Activated CD4-positive, alpha-beta memory T cell treated with anti-CD3 and anti-CD28 coated beads, Interleukin-2, amount 10 ng/mL, durations not matched to agents 7 days and 5 days (primary cell): ENCODE measurements at places on chromosomes 2 and 18.

DNA sequence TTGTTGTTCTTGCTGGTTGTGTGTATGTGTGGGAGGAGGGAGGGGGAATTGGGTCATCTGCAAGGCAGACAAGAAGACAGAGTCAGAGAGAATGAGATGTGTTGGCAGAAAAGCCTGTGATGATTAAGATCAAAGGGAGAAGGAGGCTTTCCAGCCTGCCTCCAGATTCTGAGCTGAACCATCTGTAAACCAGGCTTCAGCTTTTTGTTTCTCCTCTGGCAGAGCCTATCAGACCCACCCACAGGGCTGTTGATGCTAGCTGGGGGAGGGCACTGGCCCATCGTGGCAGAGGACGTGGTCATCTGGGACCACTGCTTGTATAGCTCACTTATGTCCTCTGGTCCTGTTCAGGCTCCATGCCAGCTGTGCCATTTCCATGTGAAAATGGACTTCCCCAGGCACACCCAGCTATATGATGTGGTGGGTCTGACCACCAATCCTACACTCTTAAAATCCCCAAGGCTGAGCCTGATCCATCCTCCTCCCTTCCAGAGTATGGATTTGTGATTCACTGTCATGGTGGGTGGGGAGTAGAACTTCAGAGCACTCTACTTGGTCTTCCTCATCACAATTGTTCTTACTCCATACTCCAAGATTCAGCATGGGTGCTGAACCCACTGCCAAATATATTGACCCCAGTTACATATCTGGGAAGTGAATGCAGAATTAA, 27.8 kb upstream of the COL6A3 start:
- DNase-seq = no peak

DNA sequence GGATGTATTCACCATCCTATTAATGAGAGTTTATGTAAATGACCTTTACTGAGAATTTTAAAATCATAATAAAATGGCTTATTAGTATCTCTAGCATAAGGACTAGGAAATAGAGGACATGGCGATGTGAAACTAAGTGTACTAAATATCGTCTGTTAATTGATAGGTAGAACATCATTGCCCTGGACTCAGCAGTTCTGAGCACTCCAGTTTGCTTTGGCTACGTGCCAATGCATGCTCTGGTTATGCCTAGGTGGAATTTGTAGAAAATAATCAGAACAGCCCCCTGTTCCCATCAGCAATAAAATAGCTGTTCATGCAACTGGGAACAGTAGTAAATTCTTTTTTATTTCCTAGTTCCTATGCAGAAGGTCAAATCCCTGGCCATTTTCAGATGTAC, 247.8 kb downstream of the DOK6 start:
- DNase-seq = no peak

DNA sequence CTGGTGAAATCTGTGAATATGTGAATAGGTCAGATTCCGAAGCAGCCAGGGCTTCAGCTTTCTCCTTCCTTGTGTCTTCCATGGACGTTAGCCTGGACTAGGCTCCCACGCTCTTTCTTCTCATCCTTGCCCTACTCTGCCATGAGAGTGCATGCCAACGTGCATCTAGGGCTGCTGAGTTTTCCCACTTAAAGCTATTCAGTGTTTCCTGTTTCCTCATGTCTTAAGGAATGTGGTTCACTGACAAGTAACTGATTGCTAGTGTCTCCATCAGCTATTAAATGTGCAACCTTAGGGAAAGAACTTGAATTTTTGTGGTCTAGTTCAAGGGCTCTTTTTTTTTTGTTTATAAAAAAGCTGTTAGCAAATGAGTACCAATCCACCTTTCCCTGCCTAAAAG, 642.3 kb upstream of the LINC00305 start:
- no peak for DNase-seq

GRCh38 chr2:70995426-70995729, 705 bp upstream of the TEX261 start:
- peak; percentile 66 for DNase-seq

DNA sequence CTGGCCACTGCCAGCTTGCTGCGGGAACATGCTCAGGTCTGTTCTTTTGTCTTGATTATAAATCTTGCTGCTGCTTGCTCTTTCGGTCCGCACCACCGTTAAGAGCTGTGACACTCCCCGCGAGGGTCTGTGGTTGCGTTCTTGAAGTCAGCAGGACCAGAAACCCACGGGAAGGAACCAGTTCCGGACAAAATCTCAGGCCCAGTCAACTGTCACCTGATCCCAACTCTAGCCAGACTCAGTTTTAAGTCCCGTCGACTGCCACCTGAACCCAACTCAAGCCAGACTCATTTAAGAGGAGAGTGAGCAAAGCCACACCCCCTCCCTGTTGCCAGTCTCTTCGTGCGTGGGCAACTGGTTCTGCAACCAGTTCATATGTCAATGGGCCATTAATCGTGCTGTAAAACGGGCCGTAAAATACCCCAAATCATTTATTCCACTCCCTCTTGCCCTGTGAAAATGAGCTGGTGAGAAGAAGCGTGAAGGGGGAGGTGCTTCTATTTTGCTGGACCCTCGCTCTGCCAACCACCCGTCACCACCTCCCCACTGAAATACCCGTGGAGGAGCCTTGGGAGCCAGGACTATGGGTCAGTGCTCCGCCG, 224.3 kb downstream of the NDUFA10 start:
- DNase-seq = peak; percentile 3

- DNase-seq = no peak
These were observed 19.2 kb downstream of the PRELID3A start for GRCh38 chr18:12426924-12427323.

DNA sequence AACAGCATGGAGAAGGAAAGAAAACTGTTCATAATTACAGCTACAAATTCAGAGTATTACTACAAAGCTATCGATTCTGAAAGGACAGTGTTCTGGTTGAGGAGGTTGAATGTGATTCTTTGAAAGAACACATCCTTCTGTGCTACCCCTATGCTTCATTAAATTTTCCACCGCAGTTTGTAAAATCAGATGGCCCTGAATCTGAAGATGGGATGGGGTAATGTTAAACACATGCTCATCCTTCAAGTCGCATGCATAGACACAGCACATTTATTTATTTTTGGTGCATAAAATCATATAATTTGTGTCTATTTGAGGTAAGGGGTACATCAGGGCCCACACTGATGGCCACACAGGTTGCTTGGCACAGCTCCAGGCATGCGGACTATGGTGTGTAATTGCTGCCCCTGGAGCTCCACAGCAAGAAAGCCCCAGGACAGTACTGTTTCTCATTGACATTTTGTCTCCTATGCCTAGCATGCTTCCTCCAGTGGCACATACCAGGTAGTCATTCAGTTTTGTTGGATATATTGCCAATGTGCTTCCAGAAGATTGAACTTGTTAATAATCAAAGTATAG, 238.8 kb upstream of the TANK start:
- no peak for DNase-seq

DNA sequence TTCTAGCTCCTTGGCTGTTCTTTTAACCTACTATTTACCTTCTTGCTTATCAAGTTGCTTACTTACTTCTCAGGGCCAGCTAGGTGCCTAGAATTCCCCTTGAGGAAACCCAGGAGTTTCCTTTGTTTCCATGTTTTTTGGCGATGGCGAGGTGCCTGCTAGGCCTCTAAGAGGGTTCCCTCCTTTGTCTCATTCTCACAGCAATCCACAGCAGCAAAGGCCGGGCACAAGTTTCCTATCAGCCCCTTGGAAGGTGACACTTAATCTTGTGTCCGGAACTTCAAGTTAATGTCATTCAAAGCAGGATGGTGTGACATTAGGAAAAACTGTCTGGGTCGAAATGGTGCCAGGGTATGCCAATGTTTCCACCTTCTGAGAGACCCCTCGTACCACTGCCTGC, 101.9 kb upstream of the EPC2 start:
- no peak for DNase-seq

DNA sequence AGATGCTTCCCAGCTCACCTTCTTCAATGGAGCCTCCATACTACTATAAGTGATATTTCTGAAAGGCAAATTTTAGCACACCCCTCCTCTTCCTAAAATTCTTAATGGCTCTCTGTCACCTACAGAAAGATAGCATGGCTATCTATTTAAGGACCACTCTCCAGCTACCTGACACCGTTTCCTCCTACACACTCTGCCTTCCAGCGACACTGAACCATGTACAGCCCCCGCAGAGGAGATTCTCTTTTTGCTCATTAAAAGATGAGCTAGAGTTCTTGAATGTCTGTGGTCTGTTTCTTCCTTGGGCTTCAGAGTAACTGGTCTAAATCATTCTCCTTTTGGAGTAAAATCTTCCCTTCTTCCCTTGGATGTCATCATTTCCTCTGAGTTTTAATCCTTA, 38.4 kb upstream of the GAREM1 start:
- DNase-seq = no peak

- no peak for DNase-seq
These were observed 14.8 kb upstream of the COLEC12 start for GRCh38 chr18:515156-515815.

DNA sequence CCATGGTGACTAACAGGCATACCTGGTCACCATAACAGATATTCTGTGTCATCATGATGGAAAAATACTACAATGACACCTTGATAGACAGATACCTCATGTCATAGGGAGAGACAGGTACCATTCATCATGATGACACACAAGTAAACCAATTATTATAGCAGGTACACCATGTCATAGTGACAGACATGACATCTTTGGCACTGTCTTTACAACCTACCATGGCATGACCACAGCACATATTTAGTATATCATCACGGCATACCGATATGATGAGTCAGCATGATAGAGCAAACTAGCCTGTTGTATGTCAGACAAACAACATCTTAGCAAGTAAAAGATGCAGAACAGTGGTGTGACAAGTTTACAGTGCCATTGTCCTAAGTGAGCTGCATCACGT, 101.3 kb upstream of the KLHL29 start:
- DNase-seq = no peak

GRCh38 chr2:158142568-158143332, 41.1 kb downstream of the UPP2 start:
- no peak for DNase-seq

DNA sequence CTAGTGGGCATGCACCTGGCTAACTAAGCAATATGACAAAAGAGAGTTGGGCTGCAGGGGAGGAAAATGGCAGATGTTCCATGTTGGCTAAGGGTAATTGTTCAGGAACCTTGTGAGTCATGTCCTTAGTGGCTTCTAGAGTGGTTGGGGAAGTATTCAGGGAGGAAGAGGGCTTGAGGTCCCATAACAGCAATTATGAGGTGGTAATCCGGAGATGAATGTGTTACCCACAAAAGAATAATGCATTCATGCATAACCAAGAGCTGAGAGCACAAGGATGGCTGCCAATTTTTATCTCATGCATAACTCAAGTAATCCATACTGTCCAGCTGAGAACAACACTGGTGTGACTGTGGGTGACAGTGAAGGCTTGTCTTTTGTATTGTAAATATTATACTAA, 42.9 kb downstream of the TMEFF2 start:
- no peak for DNase-seq

- DNase-seq = peak; percentile 74
These were observed at the start of gene FKBP1B for GRCh38 chr2:24049485-24050021. FKBP1B (plus strand) TSS chr2:24049741; CDS start chr2:24049850, 109 bp downstream.

DNA sequence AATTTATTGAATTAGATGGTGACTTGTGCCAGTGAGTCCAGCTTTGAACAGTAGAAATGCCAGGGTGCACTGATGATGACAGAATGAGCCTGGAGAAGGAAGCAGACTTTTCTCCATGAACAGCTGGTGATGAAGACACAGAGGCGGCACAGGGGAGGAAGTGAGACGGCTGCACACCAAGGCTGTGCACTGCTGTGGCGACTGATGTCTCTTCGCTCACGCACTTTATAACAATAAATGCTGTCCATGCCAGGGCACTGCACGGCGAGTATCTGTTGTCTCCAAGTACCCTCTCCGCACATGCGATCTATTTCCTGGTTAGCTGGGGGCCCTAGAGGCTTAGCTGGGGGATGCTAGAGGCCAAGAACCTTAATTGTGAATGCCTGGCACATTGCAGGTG, 175.2 kb downstream of the TMEM200C start:
- DNase-seq = no peak

- DNase-seq = no peak
These were observed 30.2 kb upstream of the IL1R2 start for GRCh38 chr2:101961338-101962191.

GRCh38 chr2:26758790-26759321, 5.2 kb upstream of the SLC35F6 start:
- DNase-seq = no peak

DNA sequence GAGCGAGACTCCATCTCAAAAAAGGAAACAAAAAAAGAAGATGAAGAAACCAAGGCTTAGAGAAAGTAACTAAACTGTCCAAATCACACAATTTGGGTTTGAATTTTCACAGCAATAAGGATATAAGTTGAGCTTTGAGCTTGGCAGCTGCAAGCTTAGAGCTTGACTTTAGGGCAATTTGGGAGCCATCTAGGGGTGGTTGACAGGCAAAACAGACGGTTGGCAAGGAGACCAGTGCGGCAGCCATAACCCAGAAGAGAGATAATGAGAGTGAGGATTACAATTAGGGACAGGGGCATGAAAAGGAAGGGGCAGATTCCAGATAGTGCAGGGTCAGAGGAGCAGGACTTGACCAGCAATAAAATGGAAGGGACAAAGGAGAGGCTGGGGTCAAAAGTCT, 382.2 kb upstream of the HNRNPA3 start:
- DNase-seq = no peak

DNA sequence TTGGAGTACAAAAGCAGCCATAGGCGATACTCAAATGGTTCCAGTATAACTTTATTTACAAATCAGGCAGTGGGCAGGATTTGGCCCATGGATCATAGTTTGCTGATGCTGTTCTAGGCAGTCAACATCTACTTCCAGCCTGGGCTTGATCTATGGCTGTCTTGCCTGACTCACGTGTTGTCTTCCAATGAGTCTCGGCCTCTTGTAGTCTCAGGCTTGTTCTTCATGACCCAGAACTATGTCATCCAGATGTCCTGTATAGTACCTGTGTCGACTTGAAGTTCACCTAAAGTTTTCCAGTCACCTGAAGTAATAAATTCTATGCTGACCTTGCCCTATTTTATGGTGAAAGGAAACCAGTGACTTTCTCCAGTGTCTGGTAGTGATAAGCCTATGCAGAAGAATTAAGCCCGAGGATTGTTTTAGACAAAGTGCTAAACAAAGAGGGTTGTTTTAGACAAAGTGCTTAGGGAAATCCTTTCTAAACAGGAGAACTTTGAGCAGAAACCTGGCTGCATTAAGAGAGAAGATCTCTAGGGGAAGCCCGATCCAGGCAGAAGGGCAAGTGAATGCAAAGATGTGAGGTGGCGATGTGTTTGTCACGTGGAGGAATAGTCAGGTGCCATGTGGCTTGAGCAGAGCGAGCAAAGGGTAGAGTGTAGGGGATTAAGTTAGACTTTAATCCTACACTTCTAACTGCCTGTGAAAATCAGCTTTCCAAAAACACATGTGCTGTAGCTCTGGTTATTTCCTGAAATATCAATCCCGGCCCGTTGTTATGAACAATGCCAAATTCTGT, 8.5 kb upstream of the THNSL2 start:
- DNase-seq = no peak

GRCh38 chr2:96528700-96529375, 7.7 kb upstream of the ARID5A start:
- DNase-seq = no peak

DNA sequence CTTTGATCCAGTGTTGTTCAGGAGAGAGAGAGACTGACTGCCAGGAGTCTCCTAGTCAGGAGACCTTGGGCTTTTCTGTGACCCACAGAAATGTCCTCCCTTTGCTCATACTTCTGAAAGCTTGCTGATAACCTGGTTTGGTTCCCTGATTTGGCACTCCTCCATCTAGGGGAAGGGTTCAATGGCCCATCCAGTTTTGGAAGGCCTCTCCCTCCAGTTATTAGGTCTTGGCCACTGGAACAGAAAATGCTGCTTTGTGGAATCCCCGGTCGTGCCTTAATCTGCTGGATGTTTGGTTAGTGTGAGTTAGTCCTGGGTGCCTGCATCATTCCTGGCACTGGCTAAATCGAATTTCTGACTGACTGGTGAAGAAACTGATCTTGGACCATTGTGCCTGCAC, 35.7 kb downstream of the KDM3A start:
- DNase-seq = no peak
